ENCODE measurements at places on chromosomes 7 and 10.
A peak's percentile ranks its signal among the peaks of the same experiment; 100 is the strongest.

- no peak for DNase-seq
Observed at GRCh38 chr7:86978808-86979506, 80.5 kb downstream of the ELAPOR2 start.

DNA sequence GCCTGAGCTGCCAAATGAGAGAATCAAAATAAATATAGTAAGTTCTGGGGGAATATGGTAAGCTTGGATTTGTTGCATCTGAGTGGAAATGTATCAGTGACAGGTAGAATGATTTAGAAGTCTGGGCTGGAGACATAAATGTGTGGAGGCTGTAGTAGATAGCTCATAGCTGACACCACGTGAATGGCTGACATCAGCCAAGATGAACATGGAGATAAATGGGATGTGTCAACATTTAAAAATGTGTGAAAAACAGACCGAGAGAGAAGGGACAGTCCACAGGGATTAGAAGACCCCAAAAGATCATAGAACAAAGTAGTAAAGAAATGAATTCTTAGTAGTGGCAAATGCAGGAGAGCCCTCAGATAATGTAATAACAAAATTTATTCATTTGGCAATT is 40.9 kb downstream of the NAMPT start:
- no peak for DNase-seq

- no peak for DNase-seq
Observed at GRCh38 chr7:155141562-155141961, 71.4 kb downstream of the HTR5A start.

DNA sequence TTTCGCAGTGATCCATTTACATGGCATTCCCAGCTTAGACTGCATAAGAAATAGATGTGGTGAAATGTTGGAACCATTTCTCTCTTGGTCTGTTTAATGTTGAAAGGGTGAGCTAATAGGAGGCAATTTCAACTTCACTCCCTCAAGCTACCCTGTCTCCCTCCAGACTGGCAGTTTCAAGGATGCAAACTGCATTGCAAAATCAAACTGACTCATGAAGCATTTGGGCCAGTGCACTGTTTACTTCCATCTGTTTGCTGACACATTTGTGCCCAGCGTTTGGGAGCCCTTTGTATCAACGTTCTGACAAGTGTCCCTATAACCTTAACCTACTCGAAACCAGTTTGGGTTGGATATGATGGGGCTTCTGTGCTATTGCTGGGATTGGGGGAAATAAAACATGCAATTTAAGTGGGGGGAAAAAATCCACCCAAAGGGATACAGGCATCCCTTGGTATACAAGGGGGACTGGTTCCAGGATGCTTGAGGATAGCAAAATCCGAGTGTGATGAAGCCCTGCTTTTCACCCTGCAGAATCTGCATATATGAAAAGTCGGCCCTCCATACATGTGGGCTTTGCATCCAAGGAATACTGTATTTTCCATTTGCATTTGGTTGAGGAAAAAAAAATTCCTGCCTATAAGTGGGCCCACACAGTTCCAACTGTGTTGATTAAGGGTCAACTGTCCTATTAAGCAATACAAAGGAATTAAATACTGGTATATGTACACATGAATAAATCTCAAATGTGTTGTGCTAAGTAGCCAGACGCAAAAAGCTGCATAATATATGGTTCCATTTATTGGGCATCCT is 15.6 kb downstream of the RHEB start:
- peak; percentile 96 for DNase-seq

- DNase-seq: peak; percentile 98
Observed at GRCh38 chr7:36119005-36119706, 33.9 kb upstream of the EEPD1 start.

DNA sequence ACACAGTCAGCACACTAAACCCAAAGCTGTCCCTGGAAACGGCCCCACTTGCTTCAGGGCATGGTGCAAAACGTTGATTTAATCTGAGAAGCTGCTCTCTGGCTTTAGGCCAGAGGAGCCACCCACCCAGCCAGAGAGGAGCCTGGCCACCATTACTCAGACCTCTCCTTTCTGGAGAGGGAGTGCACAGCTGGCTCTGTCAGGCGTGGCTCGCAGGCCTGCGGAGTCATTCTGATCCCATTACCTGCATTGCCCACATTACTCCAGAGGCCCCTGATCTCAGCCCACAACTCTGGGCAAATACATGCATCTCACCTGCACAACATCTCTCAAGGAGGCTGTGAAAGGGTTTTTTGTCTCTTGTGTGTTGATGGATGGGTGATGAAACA is 370.0 kb upstream of the IGFBP3 start:
- DNase-seq: peak; percentile 68
